Common myeloid progenitor, CD34-positive (primary cell): ENCODE measurements at places on chromosomes 12 and 14.

DNA sequence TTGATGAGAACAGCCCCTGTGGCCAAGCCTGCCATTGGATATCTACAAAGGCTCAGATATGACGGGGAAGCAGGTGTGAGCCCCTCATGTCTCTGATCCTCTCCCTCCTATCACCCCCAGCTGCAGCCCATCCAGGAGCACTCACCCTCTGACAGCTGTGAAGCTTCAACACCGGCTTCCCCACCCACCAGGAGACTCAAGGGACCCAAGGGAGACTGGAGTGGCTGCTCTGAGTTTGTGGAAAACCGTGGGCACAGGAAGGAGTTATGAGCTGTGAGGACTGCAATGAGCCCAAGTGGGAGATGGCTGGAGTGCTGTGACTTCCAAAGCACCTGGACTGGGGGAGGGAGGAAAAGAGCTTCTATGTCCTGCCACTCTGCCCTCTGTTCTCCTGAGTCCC lies 7.9 kb downstream of the IFI27L2 start:
- no peak for DNase-seq

DNA sequence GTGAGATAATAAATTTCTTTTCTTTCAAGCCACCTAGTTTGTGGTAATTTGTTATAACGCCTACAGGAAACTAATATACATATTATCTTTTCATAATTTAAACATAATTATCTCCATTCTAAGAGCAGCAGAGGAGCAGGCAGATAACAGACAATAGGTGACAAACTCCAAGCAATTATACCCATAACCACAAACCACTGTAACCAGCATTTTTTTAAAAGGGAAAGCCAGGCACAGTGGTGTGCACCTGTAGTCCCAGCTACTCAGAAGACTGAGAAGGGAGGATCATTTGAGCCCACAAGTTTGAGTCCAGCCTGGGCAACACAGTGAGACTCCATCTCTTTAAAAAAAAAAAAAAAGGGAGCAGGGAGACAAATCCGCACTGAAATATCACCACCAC lies 54.9 kb downstream of the ATF7 start:
- no peak for DNase-seq

DNA sequence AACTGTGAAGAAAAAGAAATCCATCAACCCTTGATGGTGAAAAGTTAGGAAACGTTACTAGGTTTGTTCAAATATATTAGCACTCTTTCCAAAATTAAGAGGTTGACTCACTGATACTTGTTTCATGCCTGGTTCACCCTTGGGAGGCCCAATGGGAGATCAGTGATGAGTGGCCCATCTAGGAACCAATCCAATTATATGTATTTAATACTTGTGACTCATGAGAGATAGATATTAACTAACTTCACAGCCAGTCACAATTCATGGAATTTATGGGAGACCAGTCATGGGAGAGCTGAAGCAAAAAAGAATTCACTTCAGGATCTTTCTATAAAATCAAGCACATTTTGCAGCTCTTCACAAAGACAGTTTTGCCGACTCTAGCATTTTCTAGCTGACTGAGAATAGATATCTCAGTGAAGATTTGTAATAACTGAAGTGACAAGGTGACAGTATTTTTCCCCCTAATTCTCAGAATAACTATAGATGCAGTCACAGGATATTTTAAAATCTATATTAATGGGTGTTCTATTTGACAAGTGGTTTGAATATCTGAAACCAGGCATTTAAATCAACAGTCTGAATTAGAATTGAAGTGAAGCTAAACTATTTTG lies 230.2 kb downstream of the EPS8 start:
- DNase-seq: no peak

- no peak for DNase-seq
Measured at GRCh38 chr14:48008646-48009045, 333.2 kb upstream of the MDGA2 start.

- DNase-seq: peak; percentile 84
Measured at GRCh38 chr14:95265106-95266094, 54.3 kb downstream of the CLMN start.

DNA sequence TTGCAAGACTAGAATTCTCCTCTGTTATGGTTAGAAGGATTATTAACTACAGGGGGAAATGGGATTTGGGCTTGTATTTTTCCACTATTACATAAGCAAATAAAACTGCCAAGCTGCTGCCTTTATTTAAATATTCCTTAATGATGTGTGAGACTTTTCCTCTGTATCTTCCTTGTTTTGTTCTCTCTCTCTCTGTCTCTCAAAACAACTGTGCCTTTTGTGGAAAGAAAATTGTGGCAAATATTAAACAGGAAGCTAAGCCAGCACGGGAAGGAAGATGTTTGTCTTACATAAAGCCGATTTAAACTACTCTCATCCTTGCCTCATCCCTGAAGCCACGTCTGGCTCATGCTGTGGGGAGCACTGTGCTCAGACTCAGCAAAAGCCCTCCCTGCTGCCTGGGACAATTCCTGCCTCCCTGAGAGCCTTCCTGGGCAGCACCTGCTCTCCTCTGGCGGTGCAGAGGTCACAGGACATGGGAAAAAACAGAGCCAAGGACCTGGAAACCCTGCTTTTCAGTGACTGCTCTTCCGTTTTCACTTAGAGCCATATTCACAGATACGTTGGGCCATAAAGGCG lies 237.2 kb downstream of the SLC15A4 start:
- no peak for DNase-seq

- no peak for DNase-seq
Measured at GRCh38 chr14:104144911-104145825, 6.8 kb downstream of the KIF26A start.

DNA sequence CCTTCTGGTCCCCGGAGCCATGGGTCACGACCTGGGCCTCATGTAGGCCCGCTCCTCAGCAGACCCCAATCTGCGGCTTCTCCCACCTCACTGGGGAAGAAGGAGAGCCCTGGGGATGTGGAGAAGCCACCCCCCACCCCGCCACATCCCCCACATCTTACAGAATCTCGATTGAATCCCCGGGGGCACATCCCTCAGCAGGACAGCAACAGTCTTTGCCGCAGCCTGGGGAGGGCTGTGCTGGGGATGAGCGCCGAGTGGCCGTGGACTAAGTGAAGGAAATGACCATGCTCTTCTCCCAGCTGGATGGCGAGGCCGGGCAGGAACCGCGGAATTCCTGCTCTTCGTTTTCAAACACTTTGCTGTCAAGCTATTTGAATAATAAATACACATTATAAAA lies 169.0 kb upstream of the RTL1 start:
- DNase-seq: no peak

DNA sequence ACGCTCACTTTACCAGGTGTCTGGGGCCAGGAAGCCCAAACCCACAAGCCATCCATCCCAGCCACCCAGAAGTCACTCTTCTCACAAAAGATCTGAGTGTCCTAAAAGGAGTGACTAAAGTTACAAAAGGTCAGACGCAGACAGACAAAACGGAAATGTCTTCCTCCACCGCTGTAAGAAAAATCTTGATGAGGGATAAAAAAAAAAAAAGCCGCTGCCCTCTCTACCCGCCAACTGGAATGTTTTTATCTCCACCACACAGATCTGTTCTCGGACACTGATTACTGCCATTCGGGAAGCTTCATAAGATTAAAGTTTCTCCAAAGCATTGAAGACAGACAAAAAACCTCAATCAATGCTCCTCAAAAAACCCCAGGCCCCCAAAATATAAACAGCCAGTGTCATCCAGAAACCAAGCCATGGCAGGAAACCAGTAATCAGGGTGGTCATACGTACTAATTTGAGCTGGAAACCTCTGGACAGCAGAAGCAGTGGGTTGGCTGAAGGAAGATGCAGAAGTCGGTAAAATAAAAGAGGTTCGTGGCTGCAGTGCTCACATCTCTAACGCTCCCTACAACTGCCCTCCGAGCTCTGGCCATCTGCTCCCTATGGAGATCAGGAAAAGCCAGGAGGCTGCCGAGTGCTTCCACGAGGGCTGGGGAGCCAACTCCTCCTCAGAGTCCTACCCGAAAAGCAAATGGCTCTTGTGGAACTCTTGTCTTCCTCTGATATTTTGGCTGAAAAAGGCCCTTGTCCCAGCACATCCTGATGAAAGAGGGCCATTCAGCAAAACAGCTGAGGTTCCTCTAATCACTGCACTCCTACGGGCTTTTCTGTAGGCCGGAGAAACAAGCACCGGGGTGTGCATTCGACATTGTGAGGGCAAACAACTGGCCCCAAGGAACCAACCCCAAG lies 30.3 kb downstream of the SSH1 start:
- no peak for DNase-seq

GRCh38 chr12:74900232-74900631 lies 309.4 kb downstream of the KCNC2 start:
- DNase-seq: no peak

- no peak for DNase-seq
Measured at GRCh38 chr14:25843481-25844470, 754.1 kb downstream of the NOVA1 start.

- DNase-seq: no peak
Measured at GRCh38 chr14:78974691-78975090, 804.5 kb downstream of the NRXN3 start.
